ENCODE measurements at places on chromosomes 12 and 14.

- no peak for DNase-seq
Measured at GRCh38 chr14:73976125-73976524, 26.0 kb downstream of the COQ6 start.

DNA sequence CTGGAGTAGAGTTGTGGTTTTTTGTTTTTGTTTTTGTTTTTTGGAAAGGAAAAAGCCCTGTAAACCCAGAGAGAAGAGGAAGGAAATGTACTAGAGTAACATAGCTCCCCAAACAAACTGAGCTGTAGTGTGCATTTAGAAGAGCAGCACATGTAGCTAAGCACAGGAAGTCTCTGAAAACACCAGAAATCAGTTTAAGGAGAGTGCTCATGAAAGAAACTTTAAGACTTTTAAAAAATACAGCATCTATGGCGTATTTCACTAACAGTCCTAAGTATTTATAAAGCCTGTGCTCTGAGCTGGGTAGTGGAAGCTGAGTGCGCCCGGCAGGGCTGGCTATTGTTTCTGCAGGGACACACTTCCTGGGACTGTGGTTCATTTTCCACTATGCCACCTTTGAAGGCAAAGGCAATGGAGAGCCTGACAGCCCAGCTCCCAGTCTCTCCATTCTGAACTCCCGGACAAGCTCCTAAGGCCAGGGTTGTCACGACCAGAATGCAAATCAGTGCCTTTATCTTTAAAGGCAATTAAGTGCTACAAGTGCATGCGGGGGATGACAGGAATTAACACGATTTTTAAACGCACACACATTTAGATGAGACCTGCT, 45.4 kb downstream of the NIN start:
- DNase-seq: peak; percentile 10

DNA sequence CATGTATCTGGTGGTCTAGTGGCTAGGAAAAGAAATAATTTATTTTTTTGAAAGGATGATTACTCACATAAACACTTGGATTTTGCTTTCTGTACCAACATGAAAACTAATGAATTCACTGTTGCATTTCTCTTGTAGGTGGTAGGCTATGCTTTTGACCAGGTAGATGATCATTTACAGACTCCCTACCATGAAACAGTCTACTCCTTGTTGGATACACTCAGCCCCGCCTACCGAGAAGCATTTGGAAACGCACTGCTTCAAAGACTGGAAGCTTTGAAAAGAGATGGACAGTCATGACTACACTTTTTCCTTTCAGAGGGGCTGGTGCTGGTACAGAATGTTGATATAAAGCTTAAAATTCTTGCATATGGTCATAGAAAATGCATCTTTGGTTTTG, 6.5 kb upstream of the AK7 start:
- no peak for DNase-seq

- DNase-seq: no peak
Measured at GRCh38 chr14:51901475-51902024, 41.1 kb downstream of the GNG2 start.

GRCh38 chr14:85533861-85534291, 3.9 kb downstream of the FLRT2 start:
- DNase-seq: peak; percentile 39

DNA sequence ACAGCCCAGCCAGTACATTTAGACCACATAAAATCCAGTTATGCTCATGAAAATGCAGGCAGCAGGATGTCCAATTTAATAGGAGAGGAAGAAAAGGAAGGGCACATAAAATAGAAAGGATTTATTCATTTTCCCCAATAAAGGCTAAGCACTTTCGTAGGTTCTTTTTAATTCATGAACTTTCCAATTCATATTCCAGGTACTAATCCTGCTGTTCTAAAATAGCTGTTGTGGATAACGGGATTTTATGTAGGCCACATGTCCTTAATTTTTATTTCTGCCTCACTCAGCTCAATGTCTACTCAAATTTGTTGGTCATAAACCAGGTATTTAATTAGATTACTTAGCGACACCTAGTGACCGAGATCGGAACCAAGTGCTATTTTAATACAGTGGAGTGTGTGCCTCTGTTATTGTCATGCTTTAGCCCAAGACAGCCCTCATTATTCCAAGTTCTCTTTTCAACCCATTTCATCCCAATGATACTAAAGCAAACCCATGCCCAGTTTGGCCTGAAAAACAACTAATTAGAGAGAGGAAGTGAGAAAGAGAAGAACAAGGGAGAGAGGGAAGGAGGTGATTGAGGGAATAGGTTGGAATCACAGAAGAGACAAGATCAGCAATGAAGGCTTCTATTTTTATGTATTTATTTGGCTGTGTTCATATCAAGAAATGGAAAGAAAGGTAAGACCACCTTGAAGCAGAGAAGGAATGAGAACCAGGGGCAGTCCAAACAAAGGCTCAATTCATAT, 45.9 kb upstream of the IFNG-AS1 start:
- peak; percentile 76 for DNase-seq

GRCh38 chr12:89040146-89040964, 311.9 kb downstream of the DUSP6 start:
- DNase-seq: peak; percentile 64

- no peak for DNase-seq
Measured at GRCh38 chr12:60980558-60980957, 1279.6 kb upstream of the USP15 start.

- DNase-seq: no peak
Measured at GRCh38 chr12:41418586-41418985, 230.5 kb downstream of the PDZRN4 start.

DNA sequence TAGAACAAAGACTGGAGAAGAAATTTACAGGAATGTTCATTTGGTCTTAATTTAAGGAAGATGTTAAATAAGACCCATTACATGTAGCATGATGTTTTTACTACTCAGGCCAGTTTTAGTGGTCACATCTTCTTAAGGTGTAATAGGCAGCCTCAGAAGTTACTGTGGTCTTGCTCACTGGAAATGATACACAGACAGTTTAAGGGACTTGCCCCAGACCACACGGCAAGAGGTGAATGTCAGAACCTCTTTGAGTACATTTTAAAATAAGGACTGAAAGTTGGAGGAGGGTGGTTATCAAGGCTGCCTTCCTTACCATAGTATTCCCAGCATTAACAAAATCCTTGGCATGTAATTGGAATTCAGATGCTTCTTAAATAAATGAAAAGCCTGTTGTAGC, 37.9 kb downstream of the LRRK2 start:
- no peak for DNase-seq

DNA sequence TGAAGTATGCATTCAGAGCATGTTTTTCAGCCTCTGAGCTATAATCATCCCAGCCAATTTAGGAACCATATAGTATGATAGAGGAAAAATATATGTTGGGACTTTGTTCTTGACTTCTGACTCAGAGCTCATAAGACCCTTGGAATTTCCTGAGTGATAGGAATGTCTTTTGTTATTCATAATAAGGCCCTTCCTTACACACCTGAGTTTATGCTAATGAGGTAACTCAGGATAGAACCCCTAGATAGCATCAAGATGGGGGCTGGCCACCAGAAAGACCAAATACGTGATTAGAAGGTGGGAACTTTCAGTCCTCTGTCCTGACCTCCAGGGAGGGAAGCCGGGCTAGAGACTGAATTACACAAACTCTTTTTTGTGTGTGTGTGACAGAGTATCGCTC, 32.4 kb upstream of the PLEK2 start:
- no peak for DNase-seq

DNA sequence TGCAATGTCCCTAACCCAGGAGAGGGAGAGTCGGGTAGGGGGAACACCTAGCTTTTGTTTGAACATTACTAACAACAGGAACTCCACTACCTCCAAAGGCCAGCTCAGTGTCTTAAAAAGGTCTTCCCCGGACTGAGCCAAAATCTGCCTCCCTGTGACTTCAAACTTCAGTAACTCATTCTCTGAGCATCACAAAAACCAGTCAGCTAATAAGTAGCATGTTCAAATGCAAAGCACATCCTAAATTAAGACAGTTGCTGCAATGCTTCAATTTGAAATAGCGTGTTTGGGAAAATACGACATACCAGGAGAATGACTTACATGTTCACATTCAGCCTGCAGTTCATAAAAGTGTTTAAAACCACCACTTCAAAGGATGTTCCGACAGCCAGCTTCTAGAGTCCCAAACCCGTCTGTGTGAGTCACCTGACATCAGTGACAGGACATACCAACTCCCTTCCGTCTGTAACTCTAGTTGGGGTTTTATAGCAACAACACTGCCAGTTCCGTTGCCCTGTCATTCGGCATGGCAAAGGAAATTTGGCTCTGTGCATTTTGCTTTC, 13.0 kb downstream of the ZFP36L1 start:
- DNase-seq: no peak

GRCh38 chr12:113387631-113388030, 16.1 kb downstream of the SDS start:
- DNase-seq: no peak

DNA sequence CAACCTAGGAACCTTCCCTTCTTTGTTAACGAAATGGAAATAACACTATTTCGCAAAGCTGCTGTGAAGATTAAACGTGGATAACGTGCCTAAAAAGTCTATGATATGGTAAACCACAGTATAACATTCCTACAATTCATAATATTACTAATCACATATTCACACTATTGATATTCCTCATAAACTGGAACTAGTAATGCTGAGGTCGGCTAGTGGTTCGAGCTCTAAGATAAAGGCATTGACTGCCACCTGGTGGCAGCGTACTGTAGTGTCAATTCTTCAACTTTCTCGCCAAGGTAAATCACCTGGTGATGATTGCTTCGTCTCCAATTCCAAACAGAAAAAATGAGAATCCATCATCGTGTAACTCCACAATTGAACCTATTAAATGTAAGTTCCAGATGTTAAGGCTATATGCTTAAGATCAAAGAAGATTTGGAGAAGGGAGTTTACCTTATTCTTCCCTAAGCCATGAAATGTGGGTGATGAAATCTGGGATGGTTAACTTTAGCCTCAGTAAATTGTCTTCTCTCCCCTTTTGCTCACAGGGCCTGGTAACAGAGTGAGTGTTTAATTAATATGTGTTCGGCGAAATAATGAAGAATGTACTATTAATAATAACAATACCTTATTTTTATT, 197.5 kb upstream of the TMEM132C start:
- DNase-seq: peak; percentile 58

GRCh38 chr12:32692358-32692757, 13.3 kb downstream of the DNM1L start:
- DNase-seq: no peak

- no peak for DNase-seq
Measured at GRCh38 chr14:100051543-100051942, 13.7 kb upstream of the EVL start.

GRCh38 chr12:7061596-7061995, 1.1 kb downstream of the C1S start:
- no peak for DNase-seq

- DNase-seq: peak; percentile 28
Measured at GRCh38 chr12:118188690-118189371, 52.9 kb downstream of the PEBP1 start.

GRCh38 chr14:88995437-88996198, 171.2 kb downstream of the TTC8 start:
- DNase-seq: no peak

DNA sequence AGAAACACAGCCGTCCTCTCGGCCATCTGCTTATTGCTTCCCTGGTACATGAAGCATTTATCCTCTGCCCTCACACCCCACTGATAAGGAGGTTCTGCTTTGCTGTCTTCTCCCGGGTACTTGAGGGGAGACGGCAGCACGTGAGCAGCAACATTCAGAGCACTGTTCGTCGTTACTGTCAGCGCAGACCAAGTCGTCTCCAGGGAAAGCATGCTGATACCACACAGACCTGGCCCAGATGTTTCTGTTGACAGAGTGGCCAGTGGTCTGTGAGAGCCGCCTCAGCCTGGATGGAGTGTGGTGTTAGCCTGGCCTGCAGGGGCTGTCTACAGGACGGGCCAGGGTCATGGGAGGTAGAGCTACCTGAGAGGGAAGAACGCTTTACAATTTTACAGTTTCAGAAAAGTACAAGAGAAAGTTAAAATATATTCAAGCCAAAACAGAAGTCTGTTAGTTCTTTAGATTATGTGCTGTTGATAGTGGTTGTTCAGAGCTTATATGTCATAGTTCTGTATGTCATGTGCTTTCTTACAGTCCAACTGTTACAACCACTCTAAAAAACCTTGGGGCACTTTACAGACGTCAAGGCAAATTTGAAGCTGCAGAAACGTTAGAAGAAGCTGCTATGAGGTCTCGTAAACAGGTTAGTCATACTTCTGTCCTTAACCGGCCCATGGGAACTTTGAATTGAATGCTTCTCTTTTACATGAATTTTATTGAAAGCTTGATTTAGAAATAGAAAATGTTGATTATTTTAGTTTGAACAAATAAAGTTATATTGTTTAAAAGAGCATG, 38.2 kb downstream of the XRCC3 start:
- DNase-seq: no peak

DNA sequence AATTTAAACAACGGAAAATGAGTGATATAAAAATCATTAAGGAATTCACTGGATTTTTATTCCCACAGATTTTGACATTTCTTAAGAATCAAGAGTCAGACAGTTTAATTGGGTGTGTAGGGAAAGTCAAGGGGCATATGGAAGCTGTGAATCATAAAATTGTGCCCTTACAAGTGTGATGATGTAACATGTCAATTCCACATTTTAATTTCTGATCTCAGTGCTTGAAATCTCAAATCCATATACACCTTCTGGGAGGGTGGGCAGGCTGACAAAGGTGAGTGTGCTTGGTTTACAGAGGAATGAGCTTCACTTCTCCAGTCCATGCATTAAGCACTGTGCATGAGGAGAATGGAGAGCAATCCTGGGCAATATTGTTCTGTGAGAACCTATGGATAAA, 1.0 kb upstream of the KRT6A start:
- no peak for DNase-seq

DNA sequence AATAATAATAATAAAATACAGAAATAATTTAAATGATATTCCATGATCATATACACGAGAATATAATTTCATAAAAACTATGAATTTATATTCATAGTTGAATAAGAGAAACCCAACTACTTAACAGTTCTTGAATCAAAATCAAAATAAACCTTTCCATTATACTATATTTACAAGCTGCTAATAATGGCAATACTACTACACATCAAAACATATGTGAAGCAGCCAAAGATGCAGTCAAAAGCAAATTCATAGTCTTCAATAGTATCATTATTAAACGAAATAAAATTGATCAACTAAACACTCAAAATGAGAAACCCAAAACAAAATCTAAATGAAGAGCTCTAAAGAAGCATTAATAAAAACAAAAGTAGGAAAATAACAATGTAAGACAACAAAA, 197.1 kb downstream of the TMEM132D start:
- no peak for DNase-seq

GRCh38 chr14:69612014-69612782, 802 bp downstream of the SUSD6 start:
- peak; percentile 67 for DNase-seq

GRCh38 chr12:59597385-59597781, 1.6 kb downstream of the SLC16A7 start:
- peak; percentile 55 for DNase-seq
